ENCODE measurements at places on chromosomes 5 and 9.

- DNase-seq, result no peak
These were observed 18.8 kb downstream of the GDA start for GRCh38 chr9:72168075-72168474.

DNA sequence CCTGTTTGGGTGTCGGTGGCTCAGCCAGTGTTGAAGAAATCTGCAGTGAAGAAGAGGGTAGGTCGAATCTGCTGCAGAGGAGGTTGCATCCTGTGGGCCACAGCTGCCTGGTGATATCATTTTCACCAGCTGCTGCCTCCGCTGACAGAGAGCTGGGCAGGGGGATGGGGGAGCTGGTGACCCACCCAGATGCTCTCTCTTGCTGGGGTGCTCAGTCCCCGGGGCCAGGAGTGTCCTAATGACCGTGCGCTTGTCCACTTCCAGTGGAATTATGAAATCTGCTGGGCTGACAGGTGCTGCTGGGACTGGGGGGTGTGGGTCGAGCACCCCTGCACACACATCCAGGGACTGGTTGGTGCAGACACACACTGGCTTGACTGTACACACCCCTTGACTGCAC lies 83.2 kb upstream of the IRX4 start:
- no peak for DNase-seq

- DNase-seq, result no peak
These were observed 46.4 kb upstream of the CEP78 start for GRCh38 chr9:78189461-78189860.

- DNase-seq, result no peak
These were observed 92.5 kb upstream of the CPEB4 start for GRCh38 chr5:173795601-173796000.

GRCh38 chr5:167819406-167819805 lies 472.0 kb upstream of the WWC1 start:
- peak; percentile 5 for DNase-seq

DNA sequence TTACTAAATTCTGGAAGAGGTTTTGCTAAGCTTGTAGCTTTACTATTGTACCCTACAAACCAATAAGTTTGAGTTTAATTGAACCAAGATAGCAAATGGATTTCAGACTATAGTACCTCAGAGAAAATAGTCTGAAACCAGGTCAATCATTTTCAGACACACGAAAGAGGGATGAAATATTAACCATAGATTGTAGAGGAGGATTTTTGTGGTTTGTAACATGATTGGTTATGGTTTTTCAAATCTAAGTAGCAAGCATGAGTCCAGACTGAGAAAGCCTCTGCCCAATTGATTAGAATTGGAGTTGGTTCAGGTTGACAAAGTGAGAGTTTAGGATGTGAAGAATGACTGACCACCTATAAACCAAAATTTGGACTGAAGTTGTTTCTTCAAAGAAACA lies 562.7 kb upstream of the DMAC1 start:
- no peak for DNase-seq

All from GM12864 (cell line).